Hematopoietic multipotent progenitor cell treated with erythropoietin and hydrocortisone succinate and interleukin-3 and kit ligand, for 4 days (in vitro differentiated cells): ENCODE measurements at places on chromosomes 3 and 15.

- DNase-seq: no peak
Observed at GRCh38 chr15:99998661-99999101, 265.4 kb upstream of the LYSMD4 start.

DNA sequence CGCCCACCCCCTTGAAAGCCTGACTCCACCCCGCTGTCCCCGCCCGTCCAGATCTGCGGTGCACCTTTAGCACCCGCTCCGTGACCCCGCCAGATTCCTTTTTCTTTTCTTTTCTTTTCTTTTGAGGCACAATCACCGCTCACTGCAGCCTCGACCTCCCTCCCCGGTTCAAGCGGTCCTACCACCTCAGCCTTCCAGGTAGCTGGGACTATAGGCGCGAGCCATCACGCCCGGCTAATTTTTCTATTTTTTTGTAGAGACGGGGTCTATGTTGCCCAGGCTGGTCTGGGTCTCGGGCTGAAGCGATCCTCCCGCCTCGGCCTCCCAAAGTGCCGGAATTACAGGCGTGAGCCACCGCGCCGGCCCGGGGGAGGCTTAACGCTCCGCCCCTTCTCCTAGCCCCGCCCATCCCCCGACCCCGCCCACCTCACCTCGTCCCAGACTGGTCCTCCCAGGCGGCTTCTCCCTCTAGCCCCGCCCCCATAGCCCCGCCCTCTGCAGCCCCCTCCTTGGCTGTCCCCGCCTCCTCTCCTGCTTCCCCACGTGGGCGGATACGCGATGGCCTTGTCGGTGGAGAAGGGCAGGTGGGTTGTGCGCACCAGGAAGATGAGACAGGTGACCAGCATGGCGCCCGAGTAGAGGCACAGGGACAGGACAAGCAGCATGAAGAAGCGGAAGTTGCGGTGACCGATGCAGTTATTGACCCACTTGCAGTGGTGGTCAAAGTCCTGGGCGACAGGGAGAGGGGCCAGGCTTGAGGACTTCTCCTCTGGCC lies 3.2 kb downstream of the ZDHHC19 start:
- peak; percentile 78 for DNase-seq

- DNase-seq: peak; percentile 44
Observed at GRCh38 chr3:159872374-159873109, 116.1 kb upstream of the IL12A start.

- DNase-seq: no peak
Observed at GRCh38 chr3:137116619-137117018, 158.8 kb downstream of the IL20RB start.

DNA sequence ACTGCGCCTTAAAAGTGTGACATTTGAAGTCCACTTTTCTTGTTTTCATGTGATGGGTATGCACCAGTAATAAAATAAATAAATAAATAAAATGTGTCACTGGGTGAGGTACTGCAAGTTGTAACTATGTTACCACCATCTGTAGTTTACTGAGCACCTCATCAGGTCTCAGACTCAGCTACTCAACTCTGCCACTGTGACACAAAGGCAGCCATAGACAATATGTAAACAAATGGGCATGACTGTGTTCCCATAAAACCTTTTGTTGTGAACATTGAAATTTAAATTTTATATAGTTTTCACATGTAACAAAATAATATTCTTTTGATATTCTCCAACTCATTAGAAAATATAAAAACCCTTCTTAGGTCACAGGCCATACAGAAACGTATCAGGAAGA lies 120.1 kb downstream of the DNAJB8 start:
- no peak for DNase-seq

DNA sequence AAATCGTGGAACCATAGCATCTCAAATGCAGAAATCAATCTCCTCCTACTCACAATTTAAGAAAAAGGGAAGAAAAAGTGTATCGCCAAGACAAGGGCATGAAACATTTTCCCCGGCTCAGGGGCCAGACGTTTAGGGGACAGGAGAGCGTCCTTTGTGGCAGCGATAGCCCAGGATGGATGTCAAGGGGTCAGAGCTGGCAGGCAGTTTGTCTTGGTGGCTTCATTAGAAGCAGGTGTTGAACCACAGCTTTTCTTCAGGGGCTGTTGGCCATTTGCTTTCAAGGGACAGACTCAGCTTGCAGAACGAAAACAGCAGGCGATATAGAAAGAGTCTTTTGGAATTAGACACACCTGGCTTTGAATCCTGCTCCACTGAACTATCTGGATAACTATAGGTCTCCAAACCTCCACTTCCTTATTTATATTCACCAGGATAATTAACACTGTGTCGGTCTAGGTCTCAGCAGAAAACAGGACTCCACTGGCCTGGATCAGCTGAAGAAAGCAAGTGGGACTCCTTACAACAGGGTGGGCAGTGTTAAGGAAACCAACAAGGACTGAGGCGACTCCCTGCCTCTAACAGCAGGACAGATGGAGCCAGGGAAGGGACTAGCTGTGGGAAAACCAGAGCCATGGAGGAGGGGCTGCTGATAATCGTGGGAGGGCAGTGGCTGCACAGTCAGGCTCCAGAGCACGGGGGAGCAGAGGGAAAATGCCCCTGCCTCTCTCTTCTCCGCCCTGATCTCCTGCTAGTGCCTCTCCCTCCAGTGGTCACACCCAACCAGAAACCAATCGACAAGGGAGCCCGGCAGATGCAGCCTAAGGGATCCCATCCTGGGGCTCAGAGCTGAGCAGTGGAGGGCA lies 123.6 kb downstream of the LIPC start:
- peak; percentile 22 for DNase-seq

DNA sequence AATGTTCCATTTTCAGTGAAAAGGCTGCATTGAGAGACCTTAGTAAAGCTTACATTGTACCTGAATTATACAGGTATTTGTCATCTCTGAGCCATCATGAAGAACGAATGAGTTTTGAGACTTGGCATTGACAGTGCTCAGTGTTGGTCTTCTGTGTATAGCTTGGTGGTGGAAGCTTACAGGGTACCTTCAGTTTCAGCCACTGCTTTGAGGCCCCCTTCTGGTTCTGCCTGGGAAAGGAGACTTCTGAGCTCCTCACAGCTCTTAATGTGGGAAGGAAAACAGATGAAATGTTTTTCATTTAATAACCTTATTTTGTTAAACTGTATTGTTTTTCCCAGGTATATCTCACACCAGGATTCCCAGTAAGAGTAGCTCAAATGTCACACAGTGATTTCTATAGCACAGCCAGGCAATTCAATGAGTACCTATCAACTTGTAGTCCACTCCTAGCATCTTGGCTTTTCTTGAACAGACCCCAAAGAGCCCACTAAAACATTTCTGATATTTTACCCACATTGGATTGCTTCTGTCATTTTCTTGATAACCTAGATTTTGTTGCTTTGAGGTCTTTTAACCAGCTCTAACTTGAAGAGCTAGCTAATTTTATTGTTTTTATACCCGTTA lies 5.6 kb downstream of the SERPINI1 start:
- peak; percentile 86 for DNase-seq

GRCh38 chr15:78750566-78750965 lies 60.7 kb downstream of the ADAMTS7 start:
- DNase-seq: no peak
